ACHN (cell line): ENCODE measurements at places on chromosomes 1 and 21.

DNA sequence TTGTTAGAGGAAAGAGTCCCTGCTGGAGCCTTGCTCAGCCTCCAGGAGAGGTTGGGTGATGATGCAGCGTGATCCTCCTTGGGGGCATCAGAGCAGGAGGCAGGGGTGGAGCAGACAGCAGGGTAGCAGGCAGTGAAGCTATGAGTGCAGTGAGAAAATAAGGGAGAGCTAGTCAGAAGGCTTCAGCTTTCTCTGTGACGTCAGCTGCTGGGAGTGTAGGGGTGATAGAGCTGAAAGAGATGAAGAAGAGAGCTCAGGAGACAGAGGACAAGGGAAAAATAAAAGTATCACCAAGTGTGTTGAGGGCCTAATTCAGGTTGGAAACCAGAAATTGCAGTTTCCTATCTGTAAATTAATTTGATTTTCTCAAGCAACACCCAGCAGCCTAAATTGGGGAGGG, 2.2 kb upstream of the ADAM30 start:
- DNase-seq: no peak

DNA sequence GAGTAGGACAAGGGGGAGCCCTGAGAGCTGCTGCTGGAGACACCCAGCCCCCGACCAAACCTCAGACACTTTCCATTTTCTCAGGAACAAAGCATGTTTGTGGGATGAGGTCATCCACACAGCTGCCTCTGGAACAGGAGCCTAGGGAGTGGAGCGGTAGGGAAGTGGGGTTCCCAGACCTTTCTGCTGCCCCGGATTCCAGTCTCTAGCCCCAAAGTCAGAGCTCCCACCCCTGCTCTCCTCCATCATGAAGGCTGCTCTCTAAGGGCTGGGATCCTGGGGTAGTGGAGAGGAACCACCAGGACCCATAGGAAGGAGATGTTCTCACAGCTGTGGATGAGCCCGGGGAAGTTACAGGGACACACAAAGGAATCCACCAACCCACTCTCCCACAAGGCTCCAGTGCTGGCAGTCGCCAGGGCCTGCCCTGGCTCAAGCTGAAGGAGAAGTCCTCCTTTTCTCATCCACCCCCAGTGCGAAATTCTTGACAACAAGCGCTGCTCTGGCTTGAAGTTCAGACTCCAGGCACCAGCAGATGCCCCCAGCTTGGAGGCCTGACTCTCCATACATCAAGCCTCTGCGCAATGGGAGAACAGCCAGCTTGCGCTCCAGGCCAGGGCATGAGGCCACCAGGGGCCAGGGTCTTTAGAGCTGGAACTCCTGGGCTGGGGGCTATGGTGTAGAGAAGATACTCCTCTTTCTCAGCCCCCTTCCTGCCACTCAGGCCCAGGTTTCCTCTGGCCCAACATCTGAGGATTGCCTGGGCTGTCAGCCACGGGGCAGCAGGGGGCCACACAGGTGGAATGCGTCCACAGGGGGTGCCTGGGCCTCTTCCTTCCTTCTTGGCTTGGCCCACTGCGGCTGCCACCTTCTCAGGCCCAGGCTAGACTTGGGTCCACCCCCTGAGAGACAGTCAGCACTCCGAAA, 4.5 kb downstream of the FHL3 start:
- DNase-seq: peak; percentile 51

- no peak for DNase-seq
These were observed 169.3 kb upstream of the ZP4 start for GRCh38 chr1:238060061-238060460.

- no peak for DNase-seq
These were observed 82.6 kb downstream of the VWA5B1 start for GRCh38 chr1:20373286-20373685.

DNA sequence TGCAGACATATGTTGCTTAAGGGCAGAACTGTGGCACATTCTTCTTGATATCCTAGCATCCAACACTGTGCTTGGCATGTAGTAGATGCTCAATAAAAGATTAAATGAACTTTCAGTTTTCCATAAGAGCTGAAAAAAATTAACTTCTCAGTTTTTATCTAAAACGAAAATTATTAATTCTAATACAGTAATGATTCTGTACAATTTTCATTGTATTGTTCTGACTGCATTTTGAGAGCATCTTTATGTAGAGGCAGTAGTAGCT, 46.6 kb downstream of the FGGY start:
- no peak for DNase-seq

- DNase-seq: no peak
These were observed 37.4 kb upstream of the RGS16 start for GRCh38 chr1:182641561-182641960.
